Activated CD4-positive, alpha-beta T cell treated with anti-CD3 and anti-CD28 coated beads, Interleukin-2, amount 50 U/mL, for 4 hours (primary cell): ENCODE measurements at places on chromosomes 1 and 21.

DNA sequence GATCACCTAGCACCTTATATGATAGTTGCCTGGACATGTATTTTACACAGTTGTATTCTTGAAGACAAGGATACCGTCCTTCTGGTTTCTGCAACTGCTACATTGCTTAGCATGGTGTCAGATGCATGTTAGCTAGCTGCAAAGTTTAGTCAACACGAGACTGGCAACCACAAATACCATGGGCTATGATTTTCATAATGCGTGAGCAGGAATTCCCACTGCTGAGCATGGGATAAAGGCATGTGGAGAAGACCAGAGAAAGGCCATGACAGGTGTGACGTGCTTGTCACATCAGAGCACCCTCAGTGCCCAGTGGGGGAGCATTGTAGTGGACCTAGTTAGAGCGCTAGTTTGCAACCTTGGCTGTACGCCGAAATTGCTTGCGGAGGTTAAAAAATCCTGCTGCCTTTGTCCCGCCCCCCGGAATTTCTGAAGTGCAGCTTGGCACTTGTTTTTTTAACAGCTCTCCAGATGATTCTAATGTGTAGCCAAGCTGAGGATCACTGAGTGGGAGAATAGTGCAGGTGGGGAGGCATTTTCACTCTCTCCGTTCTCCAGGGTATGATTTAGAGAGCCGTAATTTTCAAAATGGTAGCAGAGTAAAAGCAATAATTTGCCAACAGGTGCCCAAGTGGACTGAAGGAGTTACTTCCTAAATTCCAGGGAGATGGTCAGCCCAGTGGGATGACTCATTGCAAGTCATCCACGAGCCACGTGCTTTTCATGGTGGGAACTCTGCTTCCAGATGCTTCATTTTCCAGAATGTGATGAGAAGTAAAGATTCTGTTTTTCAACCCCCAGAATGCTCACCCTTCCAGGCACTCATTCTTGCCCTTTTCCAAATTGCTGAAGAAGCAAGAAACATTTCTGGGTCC, 81.0 kb downstream of the CNIH3 start:
- DNase-seq, result no peak

DNA sequence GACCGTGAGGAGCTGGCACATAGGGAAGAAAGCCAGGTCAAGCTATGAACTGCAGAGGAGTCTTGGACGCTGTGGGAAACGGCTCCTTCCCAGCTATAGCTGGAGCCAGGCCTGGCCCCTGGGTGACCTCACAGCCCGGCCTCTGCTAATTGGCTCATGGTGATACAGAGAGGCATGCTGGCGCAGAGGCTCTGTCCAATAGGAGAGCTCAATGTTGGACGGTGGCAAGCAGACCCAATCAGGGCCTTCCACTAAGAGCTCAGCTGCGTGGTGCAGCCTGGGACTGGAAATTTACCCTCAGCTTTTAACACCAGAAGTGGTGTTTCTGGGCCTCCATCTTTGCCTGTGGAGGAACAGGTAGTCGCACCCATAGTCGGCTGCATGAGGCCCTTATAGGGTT, 64.4 kb upstream of the GRHL3 start:
- no peak for DNase-seq

- DNase-seq, result no peak
These were observed 24.2 kb upstream of the ITPKB start for GRCh38 chr1:226762988-226763904.

DNA sequence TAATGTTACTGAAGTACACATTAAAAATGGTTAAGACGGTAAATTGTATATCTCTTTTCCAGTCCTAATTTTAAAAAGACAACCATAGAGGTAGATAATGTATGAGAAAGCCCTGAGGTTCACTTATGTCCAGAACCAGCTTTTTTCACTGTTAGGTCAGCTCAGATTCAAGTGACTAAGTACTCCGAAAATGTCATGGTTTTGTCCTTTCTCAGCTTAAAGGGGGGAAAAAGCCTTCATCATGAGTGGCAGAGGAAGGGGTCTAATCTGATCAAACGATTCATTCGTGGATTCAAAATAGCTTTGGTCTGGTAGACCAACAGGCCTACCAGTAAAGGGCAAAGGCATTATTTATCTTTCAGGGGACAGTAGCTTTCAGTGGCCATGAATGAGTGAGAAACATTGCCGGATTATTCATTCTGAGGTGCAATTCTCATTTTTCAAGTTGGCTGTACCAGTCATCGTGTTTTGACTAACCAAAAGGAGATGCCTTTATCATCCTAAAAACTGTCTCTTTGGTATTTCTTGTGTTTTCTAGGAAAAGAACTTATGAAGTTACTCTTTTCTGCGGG, 208.4 kb downstream of the HHIPL2 start:
- DNase-seq, result no peak

DNA sequence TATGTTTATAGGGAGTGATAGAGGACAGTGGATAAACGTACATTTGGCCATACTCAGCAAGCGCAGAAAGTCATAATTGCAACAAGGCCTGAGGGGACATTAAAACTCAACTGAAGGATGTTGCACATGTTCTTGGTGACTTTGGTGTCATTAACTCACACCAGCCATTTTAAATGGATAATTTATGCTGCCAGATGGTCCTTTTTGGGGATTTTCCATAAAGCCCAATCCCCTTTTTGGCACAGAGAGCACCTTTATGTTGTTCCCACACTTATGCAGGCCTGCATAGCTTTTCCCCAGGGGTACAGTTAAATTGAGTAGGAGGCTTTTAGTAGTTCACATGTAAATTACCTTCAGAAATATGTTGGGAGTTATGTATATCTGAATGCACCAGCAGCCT, 279.6 kb downstream of the NFIA start:
- no peak for DNase-seq

- no peak for DNase-seq
These were observed 592.3 kb upstream of the ADGRL2 start for GRCh38 chr1:81208441-81208840.

DNA sequence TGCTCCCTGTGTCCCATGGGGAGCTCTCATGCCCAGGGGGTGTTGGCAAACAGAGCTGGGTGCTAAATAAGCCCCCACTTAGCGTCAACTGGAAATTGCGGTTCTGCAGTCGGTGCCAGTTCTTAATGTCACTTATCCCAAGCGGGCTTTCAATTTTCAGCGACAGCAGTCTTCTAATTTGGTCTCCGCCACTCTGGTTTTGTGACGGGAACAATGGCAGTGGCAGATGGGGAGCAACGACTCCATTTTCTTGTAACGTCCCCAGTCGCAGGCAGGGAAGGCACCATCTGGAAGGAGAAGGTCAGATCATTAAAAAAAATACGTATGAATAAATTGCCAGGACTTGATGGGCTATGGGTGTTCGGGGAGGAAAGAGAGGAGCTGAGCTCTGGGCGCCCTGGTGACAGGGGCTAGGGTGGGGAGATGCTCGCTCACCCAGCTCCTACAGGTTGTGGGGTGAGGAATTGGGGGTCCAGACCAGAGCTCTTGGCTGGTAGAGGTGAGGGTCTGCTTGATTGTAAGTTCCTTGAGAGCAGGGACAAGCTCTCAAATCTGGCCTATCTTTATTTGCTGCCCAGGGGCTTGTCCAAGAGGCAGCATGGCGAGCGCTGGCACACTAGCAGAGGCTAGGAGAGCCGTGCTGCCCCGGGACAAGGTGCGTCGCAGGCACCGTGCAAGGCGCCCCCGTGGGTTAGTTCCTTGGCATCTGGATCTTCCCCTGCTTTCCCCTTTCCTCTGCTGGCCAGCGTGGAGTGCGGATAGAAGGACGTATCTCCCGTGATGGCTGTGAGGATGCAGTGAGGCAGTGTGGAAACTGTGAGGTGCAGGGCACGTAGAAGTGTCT, 105.8 kb downstream of the ARHGEF10L start:
- DNase-seq, result no peak

GRCh38 chr1:218275823-218276222, 9.3 kb upstream of the RRP15 start:
- no peak for DNase-seq

GRCh38 chr1:168303716-168304540, 23.3 kb downstream of the TBX19 start:
- no peak for DNase-seq

- DNase-seq, result no peak
These were observed 1.6 kb downstream of the LMO4 start for GRCh38 chr1:87330057-87330884.

DNA sequence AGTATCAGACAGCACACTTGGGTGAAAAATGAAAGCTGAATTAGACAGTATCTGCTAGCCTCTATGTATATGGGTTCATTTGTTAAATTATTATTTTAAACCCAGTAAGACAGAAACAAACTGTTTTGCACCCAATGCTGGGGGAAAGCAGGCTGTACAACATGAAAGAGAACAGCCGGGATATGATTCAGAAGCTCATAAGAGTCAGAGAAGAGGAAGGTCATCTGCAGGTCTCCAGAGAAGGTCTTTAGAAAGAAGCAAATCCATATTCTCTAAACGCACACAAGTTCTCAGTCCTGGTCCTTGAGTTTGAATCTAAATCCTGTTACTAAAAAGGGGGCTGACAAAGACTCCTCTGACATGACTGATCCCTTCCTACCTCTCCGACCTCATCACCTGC, 155.1 kb downstream of the SIPA1L2 start:
- no peak for DNase-seq

DNA sequence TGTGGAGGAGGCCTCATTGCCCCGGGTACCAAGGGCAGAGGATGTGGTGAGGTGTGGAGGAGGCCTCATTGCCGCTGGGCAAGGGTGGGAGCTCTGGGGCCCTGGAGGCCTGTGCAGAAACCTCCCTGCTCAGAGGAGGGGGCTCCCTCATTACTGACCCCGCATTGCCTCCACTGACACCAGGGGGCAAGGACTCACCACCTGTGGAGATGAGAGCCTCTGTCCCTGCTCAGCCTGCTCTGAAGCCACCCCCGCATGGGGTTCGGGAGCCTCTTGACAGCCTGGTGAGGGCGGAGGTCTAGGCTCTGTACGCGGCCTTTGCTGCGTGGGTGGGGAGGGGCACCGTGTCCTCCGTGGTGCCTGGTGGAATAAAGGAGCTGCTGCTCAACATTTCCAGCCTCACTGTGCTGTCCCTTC, 95.0 kb upstream of the COL6A1 start:
- DNase-seq, result no peak

DNA sequence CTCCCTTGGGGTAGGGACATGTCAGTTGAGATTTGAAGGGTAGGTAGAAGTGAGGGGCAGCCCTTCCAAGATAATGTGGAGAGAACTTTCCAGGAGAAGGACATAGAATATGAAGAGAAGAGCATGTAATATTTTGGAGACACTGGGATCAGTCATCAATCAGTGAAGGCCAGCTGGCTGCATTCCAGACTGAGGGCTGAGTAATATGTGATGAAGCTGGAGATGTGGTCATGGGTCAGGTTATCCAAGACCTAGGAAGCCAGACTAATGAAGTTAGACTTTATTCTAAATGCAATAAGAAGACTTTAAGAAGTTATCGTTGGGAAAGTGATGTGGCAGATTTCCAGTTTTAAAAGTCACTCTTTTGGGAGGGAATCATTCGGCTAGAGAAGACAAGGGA, 262.0 kb downstream of the HMCN1 start:
- no peak for DNase-seq

DNA sequence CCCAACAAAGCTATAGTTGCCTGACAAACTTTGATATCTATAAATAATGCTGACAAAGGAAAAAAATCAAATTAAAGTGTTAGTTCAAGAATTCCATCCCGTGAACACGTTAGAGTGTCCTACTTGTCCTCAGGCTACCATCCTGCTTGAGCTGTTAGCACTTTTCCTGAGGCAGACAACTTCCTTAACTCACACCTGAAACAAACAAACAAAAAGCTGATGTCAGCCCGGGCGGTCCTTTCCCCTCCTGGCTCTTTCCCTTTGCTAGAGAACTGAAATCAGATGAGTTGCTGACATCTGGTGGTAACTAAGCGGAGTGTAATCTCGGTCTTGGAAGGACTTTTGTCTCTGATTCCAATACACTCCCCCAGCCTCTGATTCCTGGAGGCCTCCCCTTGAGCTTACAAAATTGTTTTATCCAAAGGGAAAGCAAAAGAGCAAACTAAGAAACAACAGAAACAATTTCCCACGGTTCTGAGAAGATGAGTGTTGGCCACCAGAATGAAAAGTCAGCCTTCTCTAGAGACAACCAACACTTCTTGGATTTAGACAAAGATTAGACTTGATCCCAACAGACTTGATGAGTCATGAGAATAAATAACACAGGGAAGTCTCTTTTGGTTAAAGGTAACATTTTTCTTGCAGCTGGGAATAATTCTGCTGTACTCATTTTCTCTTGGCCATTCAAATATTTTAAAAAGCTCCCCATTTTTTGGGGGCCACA, 135.4 kb downstream of the PROX1 start:
- DNase-seq, result peak; percentile 5

GRCh38 chr1:24459551-24460266, 42.9 kb upstream of the RCAN3 start:
- DNase-seq, result no peak
